ENCODE measurements at places on chromosomes 5 and 9.
A peak's percentile ranks its signal among the peaks of the same experiment; 100 is the strongest.

- peak; percentile 8 for DNase-seq
Observed at GRCh38 chr5:94422812-94423211, 195.6 kb downstream of the KIAA0825 start.

DNA sequence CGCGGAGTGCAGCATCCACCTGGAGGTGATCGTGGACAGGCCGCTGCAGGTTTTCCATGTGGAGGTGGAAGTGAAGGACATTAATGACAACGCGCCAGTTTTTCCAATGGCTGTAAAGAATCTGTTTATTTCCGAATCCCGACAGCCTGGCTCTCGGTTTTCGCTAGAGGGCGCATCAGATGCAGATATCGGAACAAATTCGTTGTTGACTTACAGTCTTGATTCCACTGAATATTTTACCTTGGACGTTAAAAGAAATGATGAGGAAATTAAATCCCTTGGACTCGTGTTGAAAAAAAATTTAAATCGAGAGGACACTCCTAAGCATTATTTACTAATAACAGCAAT is 611 bp downstream of the PCDHA3 start:
- peak; percentile 1 for DNase-seq

- no peak for DNase-seq
Observed at GRCh38 chr9:124248960-124249359, 8.8 kb upstream of the NEK6 start.

- no peak for DNase-seq
Observed at GRCh38 chr5:27208051-27208450, 169.7 kb upstream of the CDH9 start.

DNA sequence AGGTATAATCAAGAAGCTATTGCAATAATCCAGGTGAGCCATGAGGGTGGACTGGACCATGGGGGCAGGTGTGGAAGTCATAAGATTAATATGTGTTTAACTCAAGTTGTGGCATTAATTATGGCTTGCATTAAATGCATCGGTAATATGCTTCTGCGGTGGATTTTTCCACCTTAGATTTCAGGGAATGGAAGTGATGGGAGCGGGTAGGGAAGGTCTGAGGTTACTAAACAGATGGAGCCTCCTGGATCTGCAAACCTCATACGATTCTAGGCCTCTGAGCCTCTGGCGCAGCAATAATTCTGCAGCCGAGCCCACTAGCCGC is 286 bp upstream of the ZNF483 start:
- DNase-seq: no peak

- DNase-seq: no peak
Observed at GRCh38 chr5:68661237-68661636, 432.6 kb upstream of the SLC30A5 start.

GRCh38 chr5:66494437-66494836 is 101.8 kb upstream of the MAST4 start:
- no peak for DNase-seq

GRCh38 chr9:91465420-91465819 is 41.8 kb upstream of the NFIL3 start:
- DNase-seq: no peak

DNA sequence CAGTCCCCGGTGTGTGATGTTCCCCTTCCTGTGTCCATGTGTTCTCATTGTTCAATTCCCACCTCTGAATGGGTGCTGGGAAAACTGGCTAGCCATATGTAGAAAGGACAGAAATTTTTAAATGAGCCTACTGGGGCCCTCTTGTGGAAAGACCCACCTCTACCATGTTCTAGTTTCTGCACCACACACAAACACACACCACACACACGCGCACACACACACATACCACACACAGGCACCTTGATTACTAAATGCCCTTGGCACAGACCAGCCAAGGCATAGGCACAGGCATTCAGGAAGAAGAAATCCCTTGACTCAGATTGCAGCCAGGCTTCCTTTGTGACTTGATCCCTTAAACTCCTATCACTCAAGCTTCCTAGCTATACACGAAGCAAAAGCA is 60.5 kb downstream of the SIL1 start:
- peak; percentile 81 for DNase-seq

GRCh38 chr5:123807177-123807945 is 295.4 kb downstream of the CSNK1G3 start:
- DNase-seq: no peak

GRCh38 chr5:138890644-138891043 is 15.5 kb upstream of the LRRTM2 start:
- DNase-seq: no peak

- DNase-seq: no peak
Observed at GRCh38 chr5:174504266-174504726, 220.1 kb upstream of the MSX2 start.

- no peak for DNase-seq
Observed at GRCh38 chr9:91873637-91874051, 76.4 kb downstream of the ROR2 start.

GRCh38 chr5:64690417-64691151 is at the start of gene SHISAL2B:
Gene SHISAL2B (plus strand): TSS chr5:64690503. CDS start chr5:64690624, 121 bp downstream.
- no peak for DNase-seq

- DNase-seq: no peak
Observed at GRCh38 chr5:29984156-29984540, 1209.3 kb upstream of the CDH6 start.

- no peak for DNase-seq
Observed at GRCh38 chr5:42840269-42840668, 28.6 kb upstream of the SELENOP start.

- no peak for DNase-seq
Observed at GRCh38 chr5:121693864-121694263, 157.8 kb upstream of the FTMT start.

Data from NCI-H2029 (cell line).